Fibroblast of lung (primary cell): ENCODE measurements at places on chromosomes 7 and 10.

GRCh38 chr10:119762805-119763798, 37.3 kb downstream of the INPP5F start:
- H3K27me3 ChIP-seq: no peaks in the 10 kb centered on the region
- H3K4me3 ChIP-seq: no peak overlapping the region
- peaks cover 3% of the 10 kb centered on the region for H3K4me1 ChIP-seq
- H3K27ac ChIP-seq: no peak overlapping the region
- H3K36me3 ChIP-seq: no peaks in the 10 kb centered on the region

DNA sequence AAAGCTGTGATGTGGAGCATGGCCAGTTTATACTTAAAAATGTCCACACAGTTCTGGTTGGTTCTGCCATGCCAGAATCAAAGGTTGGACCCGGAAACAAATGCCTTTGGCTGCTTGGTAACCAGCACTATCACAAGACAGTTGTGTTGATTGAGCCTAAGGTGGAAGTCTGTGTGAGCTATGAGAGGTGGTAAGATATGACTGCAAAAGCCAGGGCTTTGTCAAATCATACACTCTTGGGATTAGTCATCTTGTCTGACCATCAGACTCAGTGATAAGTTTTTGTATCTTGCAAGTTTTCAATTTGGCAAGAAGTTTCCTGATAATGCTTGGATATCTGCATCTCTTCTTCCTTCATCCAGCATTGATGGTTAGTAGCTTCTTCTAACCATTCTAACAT, 35.5 kb downstream of the GPR141 start:
- no peak overlapping the region for H3K4me3 ChIP-seq
- H3K4me1 ChIP-seq: no peaks in the 10 kb centered on the region
- H3K27me3 ChIP-seq: no peaks in the 10 kb centered on the region
- H3K27ac ChIP-seq: no peak overlapping the region
- no peaks in the 10 kb centered on the region for H3K36me3 ChIP-seq

GRCh38 chr7:4725850-4726450, 43.9 kb downstream of the FOXK1 start:
- H3K27me3 ChIP-seq: no peaks in the 10 kb centered on the region
- peak overlapping the region; percentile 91 for H3K27ac ChIP-seq
- peaks cover 8% of the 10 kb centered on the region for H3K4me1 ChIP-seq
- DNase-seq: no peak
- H3K4me3 ChIP-seq: peak overlapping the region; percentile 55
- H3K36me3 ChIP-seq: peaks cover 2% of the 10 kb centered on the region

DNA sequence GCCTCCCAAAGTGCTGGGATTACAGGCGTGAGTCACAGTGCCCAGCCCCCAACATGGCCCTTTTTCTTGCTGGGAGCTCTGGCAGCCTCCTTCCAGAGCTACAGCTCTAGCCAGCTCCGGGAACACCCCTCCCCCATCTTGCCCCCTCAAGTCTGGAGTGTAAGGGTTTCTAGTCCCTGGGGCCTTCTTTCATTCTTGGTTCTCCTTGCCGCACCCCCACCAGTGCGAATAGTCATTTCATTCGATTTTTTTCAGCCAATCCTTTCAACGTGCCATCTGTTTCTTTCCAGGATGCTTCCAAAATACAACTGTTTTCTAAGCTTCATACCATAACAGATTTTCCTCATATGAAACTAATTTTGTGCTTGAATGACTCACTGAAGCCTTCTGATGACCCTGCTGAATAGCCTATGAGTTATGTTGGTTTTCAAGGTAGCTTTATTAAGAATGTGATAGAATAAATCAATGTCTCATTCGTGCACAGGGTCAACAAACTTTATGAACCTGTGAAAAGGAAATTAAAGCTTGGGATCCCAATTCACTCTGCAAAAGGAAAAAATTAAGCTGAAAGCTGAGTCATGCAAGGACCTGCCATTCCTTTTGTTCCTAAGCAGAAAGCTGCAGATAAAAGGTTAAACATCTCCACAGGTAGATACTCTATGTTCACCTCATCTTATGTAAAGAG, 38.6 kb downstream of the CDC14C start:
- no peak overlapping the region for H3K27ac ChIP-seq
- peak; percentile 3 for DNase-seq
- H3K36me3 ChIP-seq: no peaks in the 10 kb centered on the region
- no peaks in the 10 kb centered on the region for H3K27me3 ChIP-seq

- no peak overlapping the region for H3K27ac ChIP-seq
- peaks cover 2% of the 10 kb centered on the region for H3K4me1 ChIP-seq
- no peaks in the 10 kb centered on the region for H3K36me3 ChIP-seq
- no peak for DNase-seq
Observed at GRCh38 chr10:20769481-20769880, 127.6 kb downstream of the NEBL start.
